Activated T-cell treated with anti-CD3 and anti-CD28 coated beads, Interleukin-2, amount 50 U/mL, for 1 hour (primary cell): ENCODE measurements at places on chromosomes 7 and 10.

- no peak for DNase-seq
Measured at GRCh38 chr7:77644774-77645173, 51.5 kb upstream of the RSBN1L start.

GRCh38 chr10:24617771-24618396, 105.8 kb downstream of the ARHGAP21 start:
- peak; percentile 47 for DNase-seq

- no peak for DNase-seq
Measured at GRCh38 chr7:28130277-28130676, 50.3 kb downstream of the JAZF1 start.

GRCh38 chr10:124085680-124086079, 7.7 kb downstream of the CHST15 start:
- no peak for DNase-seq
